ENCODE measurements at places on chromosomes 1 and 21.

GRCh38 chr1:63475761-63476160 lies 47.3 kb downstream of the ITGB3BP start:
- no peak for DNase-seq

DNA sequence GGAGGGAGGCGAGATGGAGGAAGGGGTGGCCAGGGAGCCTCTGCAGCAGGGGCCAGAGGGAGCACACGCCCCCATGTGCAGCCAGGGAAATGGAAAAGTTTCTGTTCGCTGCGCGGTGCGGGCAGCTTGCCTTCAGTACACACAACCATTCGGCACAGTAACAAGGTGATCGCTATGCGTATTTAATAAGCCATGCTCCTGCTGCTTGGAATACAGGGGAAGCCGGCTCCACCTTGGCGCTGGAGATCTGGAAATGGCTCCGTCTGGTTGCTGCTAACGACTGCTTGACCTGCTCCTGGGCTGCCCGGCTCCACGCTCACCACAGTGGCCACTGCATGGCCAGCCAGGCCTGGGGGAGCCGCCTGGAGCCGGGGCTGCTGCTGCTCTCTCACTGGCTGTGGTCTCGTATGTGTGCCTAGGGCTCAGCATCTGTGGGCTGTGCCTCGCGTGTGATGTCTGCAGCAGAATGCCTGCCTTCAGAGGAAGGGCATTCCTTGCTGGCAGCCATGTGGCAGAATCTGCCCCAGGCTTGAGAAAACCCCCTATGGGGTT lies 86.4 kb upstream of the ACTL8 start:
- no peak for DNase-seq

GRCh38 chr1:168966217-168966616 lies 140.3 kb upstream of the ATP1B1 start:
- DNase-seq: no peak

DNA sequence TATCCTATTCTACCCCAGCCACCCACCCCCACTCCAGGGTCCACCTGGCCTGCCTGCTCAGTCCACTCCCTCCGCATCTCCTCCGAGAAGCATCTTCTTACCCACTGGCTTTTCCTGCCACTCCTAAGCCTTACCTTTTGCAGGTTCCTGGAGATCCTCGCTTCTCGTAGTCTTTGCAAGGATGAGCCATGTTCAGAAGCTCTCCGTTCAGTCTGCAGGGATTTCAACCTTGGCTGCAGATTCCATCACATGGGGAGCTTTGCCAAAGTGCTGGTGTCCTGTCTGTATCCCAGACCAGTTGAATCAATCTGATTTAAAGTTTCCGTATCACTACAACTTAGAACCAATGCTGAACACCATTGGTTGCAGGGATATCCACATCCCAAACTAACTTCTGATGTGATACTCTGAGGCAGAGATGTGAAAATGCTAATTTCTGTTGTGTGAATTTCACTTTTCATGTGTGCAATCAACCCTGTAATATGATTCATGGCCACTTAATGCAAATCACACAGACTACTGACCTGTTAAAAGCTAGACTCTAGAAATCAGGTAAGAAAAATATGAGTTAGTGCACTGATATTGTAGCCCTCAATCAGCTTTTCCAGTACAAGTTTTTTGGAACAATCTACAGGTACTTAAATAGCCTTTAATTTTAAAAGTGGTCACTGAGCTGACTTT lies 61.9 kb downstream of the CAPN2 start:
- no peak for DNase-seq

DNA sequence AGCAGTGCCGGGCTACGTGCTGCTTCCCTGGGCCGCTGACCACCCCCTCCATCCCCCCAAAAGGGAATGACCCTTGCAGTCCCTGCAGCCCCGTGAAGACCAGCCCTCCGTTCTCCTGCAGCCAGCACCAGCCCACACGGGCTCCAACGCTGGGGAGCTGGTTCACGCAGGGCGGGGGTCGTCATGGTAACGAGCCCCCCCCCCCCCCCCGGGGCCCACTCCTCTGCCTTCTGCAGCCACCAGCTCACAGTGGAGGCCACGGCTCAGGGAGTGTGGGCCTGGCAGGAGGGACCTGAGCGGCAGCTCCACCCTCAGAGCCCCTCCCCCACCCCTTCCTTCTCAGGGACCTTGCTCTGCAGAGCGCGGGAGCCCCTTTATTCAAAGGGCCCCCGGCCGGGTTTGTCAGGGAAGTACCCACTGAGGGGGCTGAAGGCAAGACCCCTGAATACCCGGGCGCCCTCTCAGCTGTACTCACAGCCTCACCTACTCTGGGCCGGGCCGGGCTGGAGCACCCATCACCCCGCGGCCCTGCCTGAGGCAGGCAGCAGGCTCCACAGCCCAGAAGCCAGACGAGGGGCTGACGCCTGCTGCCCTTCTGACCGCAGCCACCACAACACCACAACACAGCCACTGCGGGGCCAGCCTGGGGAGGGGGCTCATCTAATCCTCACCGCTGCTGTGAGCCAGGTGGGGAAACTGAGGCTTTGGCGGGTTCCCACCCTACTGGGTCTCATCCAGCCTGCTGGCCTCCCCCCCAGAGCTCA lies 12.6 kb downstream of the MEGF6 start:
- no peak for DNase-seq

DNA sequence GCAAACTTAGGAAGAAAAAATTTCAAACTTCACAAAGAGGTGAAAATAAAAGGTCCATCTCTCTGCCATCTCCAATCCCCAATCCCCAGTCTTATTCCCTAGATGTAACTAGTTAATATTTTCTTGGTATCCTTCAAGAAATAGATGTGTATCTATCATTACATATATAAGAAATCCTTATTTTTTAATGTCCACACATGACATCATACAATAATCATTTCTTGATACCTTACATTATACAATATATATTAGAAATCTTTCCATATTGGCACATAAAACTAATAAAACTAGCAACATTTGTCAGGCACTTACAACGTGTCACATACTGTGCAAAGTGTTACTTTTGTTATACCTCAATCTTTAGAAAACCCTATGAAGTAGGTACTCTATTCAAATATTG lies 16.2 kb downstream of the DOCK7 start:
- no peak for DNase-seq

- DNase-seq: no peak
These were observed 41.5 kb downstream of the SPATA46 start for GRCh38 chr1:162335126-162335525.

- DNase-seq: no peak
These were observed 4.1 kb downstream of the PABPC4 start for GRCh38 chr1:39572379-39573096.

DNA sequence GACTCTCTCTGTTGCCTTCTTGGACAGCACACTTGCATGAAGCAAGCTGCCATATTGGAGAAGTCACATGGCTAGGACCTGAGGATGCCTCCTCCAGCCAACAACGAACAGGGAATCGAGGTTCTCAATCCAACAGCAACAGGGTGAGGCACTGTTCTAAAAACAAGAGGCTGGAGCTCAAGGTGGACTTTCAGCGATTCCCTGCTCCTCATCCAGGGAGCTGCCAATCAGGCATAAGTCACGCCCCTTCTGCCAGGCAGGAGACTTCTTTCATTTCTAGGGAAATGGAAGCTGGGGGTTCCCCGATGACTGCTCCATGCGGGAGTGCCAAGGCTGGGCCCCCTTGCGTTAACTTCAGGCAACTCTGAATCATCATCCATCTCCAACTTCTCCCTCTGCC lies 22.7 kb upstream of the IFNAR1 start:
- no peak for DNase-seq

DNA sequence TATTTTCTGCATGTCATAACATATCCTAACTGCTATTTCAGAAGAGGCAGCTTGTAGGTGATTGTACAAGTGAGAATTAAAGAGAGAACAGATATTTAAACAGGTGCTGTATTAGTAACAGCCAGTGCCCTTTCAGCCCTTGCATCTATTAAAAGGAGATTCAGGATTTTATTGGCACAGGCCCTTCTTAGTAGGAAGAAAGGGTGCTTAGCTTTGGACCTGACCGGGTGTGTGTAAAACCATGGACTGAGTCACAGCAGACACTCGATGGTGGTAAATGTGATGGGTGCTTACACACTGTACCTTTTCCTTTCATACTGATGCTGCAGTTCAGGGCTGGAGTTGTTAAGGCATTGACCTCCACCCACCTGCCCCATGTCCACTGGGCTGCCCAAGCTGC lies 12.7 kb upstream of the CD101 start:
- DNase-seq: no peak

GRCh38 chr1:243246916-243247315 lies 8.2 kb downstream of the CEP170 start:
- no peak for DNase-seq

DNA sequence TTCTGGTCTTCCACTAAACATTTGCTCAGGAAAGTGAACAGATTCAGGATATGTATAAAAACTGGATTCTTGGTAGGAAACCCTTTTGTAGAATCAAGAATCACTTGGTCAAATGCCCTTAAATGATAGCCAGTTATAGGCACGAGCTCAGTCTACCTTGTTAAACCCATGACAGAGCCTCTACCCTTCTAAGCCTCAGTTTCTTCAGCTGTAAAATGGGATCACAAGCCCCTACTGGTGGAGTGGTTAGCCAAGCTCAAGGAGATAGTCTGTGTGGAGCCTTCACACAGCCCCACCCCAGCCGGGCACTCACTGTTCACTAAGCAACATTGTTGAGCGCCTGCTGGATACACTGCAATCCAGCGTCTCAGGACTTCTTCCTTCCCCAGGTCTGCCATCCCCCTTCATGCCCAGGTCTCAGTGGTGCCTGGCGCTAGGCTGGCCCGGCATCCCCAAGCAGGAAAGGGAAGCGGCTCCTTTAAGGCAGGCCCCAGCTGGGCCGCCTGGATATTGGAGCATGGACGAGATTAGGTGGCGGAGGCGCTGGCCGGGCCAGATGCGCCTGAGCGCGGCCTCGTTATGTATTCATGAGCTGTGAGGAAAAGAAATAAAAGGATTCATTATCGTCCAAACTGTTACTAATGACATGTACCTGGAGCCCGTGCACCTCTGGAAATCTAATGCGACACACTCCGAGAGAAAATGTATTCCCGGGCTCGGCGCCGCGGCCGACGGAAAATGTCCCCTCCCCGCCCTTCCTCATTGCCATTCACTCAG lies 75.6 kb downstream of the TAS1R2 start:
- no peak for DNase-seq

- no peak for DNase-seq
These were observed 212.8 kb downstream of the FOXD2 start for GRCh38 chr1:47650611-47651010.

DNA sequence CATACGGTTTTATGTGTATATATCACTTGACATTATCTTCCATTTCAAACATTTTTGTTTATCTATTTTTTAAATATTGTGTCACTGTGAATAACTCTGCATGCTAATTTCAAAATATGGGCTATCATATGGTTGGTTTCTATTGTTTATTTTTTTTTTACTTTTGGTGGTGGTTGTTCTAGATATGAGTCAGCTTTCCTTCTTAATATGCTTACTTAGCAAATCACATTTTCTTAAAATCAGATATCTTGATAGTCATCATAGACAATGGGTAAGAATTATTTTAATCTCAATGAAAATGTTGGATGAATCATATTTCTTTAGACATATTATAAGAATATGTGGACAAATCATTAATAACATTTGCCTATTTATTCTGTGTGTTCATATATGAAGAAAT lies 881.5 kb downstream of the BRINP3 start:
- DNase-seq: no peak

- no peak for DNase-seq
These were observed 58.5 kb downstream of the UBR4 start for GRCh38 chr1:19151537-19151936.

DNA sequence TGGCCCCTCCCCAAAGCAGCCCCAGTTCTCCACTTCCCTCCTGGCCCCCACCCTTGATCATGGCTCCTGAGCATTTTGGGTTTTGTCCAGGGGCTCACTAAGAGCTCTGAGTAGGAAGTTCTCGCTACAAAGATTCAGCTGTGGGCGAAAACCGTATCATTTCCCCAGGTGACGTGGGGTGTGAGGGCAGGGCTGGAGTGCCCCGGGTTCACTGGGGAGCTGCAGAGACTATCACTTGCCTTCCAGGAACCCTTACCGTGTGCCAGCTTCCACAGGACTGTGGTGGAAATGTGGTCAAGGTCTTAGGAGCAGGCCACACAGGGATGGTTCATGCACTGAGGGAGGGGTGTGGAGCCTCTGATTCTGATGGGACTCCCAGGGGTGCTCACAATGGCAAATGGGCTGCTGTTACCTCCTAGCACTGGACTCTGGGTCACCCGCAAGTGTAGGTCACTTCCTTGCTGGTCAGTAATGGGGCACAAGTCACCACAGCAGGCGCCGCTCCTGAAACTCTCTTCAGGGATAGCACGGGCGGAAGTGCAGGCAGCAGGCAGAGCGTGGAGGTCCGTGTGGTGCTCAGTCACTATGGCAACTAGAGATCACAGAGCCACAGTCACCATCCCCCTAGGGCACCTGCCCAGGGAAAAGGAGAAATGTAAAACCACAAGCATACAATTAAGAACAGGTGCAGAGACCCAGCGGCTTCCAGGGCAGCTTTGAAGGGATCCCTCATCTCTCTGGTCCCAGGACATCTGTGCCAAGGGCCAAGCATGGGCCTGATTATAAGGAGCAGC lies 35.4 kb downstream of the RSPH1 start:
- peak; percentile 73 for DNase-seq

DNA sequence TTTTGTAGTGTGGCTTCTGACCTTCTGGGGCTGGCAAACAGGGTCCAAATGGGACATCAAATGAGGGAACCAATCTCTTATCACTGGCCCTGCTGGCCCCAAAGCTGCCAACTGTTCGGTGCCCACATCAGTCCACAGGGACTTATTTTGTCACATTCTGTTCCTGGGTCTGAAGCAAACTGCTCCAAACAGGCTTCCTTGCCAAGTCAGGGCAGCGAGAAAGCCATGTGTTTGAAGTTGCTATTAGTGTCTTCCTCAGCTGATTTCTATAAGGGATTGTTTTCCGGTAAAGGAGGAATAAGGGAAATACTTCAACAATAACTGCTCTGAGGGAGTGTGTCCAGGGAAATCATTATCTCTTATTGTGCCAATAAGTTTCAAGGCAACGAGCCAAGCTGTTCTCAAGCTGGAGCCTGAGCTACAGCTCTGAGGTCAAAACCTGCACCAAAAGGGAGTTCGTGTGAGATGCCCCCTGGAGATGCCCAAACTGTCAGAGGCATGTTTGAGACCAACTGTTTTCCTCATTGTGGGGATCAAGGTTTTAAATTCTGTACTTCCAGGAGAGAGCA lies 381.4 kb upstream of the PROX1 start:
- DNase-seq: no peak

GRCh38 chr1:115713906-115714305 lies 54.6 kb downstream of the CASQ2 start:
- DNase-seq: no peak

- DNase-seq: no peak
These were observed 169.6 kb upstream of the LHX8 start for GRCh38 chr1:74964508-74965102.

Measured in central memory CD4-positive, alpha-beta T cell (primary cell).